ENCODE measurements at places on chromosomes 3 and 15.

- DNase-seq: no peak
Observed at GRCh38 chr15:70212963-70213315, 115.2 kb upstream of the TLE3 start.

GRCh38 chr3:16132190-16132589 is 42.3 kb upstream of the GALNT15 start:
- DNase-seq: no peak

DNA sequence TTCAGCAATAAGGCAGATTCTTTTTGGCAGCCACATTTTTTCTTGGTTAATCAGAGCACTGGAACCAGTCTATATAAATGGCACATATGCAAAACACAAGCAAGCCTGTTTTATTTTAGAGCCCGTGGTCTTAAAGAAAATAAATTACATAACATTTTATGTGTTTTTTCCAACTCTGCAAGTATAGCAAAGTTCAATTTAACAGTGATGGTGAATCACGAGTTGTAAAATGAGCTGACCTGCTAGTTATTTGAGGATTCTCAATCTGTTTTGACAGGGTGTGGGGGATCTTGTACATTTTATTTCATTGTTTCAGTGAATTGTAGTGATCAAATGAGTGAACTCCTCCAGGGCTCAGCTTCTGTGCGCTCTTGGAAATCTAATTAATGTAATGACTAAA is 2.7 kb downstream of the ARHGEF26 start:
- DNase-seq: no peak

GRCh38 chr3:106425026-106425425 is 556.2 kb upstream of the CBLB start:
- no peak for DNase-seq

DNA sequence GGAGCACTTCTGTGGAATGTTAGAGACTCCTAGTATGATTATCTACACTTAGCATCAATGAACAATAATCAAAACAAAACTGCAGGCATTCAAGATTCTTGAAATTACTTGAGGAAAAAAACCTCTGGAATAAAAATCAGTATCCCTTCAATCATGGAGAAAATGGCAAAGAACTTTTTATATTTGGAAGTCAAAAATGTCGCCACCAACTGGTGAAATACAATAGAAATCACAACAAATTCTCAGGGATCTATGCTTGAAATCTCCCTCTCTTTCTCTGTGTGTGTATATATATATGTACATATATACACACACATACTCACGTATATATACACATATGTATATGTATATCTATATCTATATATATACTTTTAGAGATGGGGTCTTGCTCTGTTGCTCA is 378.9 kb upstream of the ALCAM start:
- no peak for DNase-seq

DNA sequence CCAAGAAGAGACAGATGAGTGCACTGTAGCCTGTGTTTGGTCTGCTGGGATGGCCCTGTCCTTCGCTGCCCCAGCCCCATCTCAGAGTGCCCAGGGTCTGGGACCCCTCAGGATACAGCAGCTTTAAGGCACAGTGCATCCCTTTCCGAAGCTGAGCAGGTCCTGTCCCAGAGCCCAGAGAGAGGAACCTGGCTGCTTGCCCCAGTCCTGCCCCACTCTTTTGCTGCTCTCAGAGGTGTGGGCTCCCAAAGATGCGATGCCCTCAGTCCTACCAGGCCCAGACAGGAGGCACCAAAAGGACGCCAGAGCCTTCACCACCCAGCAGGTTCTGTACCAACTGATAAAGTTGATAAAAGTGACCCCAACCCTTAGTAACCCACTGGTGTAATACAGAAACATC is 8.2 kb downstream of the PLCD1 start:
- DNase-seq: no peak

DNA sequence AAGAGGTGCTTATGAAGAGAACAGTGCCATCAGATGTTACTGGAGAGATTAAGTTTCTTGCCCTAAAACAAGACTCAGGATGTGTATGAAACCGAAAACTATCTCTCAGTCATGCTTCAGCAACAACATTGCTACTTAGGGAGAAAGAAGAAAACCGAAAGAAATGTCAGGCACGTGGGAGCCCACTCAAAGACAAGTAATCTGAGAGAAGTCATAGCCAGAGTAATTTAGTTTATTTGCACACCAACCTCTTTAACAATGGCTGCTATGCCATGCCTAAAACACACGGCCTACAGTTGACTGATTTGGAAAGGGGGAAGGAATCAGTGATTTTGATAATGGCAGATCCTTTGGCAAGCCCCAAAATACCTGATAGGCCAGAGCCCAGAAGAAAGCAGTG is 162.9 kb downstream of the TIGIT start:
- DNase-seq: no peak

- peak; percentile 13 for DNase-seq
Observed at GRCh38 chr3:114538211-114538610, 244.4 kb downstream of the TIGIT start.

DNA sequence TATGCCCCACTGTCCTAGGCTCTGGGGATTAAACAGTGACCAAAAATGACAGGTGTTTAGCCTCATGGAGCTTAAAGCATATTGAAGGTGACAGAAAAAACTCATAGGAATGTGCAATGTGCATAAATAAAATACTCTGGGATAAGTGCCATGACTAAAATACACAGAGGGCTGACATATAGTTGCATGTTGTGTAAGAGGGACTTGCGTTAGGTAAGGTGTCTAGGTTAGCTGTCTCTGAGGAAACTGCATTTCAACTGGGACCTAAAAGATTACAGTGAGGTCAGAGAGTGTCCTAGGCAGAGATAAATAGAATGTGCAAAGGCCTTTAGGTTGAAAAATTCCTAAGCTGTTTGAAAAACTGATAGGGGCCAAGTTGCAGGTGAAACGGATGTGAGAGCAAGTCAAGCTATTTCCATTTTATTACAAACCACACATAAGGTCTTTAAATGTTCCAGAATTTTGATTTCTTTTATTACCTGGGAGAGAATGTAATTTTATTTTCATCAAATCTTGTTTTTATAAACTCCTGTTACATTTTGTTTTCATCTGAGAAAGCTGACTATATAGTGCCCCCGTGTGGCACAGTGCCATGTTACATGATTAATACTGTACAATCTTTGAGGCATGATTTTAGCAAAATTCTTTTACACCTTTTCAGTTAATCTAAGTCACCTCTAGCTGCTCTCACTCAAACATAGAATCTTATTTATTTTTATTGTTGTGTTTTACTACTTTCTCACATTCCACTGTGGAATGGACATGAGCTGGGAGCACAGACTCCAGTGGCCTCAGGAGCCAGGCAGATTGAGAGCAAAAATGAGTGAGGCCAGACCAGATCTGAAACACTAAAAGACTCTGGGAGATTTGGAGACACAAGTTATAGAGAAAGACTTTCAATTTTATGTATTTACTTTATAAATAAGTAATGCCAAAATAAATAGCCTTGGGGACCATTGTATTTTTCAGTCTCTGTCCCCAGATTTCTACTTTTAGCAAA is 259.6 kb upstream of the ZNF717 start:
- peak; percentile 17 for DNase-seq

DNA sequence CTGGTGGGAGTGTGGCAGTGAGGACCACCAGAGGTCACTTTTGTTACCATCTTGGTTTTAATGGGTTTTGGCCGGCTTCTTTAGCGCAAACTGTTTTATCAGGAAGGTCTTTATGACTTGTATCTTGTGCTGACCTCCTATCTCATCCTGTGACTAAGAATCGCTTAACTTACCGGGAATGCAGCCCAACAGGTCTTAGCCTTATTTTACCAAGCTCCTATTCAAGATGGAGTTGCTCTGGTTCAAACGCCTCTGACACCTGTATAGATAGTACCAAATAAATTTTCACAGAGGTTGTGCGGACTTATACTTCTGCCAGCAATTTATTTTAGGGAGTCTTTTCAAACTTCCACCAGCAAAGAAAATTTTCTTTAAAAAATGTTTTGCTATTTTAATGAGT is 13.6 kb upstream of the SLCO3A1 start:
- DNase-seq: no peak

- no peak for DNase-seq
Observed at GRCh38 chr15:90883526-90883975, 753 bp upstream of the FES start.

GRCh38 chr15:44535523-44536301 is 1.2 kb upstream of the EIF3J start:
- no peak for DNase-seq

DNA sequence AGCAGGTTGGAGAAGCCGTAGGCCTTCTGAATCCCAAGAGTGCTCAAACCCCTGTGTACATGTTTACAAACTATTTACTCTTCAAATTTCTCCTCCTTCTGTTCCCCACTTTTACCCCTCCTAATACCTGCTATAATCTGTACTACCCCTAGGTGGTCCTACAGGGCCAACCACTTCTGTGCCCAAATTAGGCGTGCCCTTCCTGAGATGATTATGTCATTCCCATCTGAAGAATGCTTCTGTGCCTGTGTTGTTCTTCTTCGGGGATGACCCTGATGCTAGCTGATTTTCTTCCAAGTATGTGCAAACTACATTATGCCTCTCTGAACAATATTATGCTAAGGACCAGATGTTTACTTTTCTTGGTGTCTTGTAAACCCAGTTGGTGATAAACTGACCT is 20.5 kb downstream of the RBP2 start:
- no peak for DNase-seq

- no peak for DNase-seq
Observed at GRCh38 chr15:97528238-97528637, 432.3 kb upstream of the ARRDC4 start.

GRCh38 chr3:105422645-105423044 is 55.9 kb downstream of the ALCAM start:
- no peak for DNase-seq

- DNase-seq: no peak
Observed at GRCh38 chr15:73374604-73375003, 5.8 kb upstream of the HCN4 start.

DNA sequence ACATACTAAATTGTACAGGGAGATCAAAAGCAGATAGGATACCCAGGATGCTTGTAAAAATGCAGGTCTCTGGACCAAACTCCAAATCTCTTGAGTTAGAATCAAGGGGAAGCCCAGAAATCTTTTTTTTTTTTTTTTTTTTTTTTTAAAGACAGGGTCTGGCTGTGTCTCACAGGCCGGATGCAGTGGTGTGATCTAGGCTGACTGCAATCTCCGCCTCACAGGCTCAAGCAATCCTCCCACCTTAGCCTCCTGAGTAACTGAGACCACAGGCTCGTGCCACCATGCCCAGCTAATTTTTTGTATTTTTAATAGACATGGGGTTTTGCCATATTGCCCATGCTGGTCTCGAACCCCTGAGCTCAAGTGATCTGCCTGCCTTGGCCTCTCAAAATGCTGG is 373.5 kb downstream of the SHQ1 start:
- DNase-seq: no peak

DNA sequence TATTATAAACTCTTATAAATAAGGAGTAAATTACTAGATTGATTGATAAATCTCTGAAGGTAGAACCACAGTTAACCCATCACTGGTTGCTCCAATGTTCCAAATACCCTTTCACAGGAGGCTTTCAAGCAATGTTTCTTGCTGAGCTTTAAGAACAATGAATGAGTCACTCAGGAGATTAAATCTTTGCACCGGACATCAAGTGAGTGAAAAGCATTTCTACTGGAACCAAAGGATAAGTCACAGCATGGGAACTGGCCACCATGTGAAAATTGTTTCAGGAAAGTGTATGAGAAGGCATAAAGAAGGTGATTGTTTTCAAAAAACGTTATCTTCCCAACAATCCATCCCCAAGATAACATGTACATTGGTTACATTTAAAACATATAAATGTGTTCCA is 90.6 kb downstream of the CNTN3 start:
- DNase-seq: no peak

GRCh38 chr15:78003539-78004008 is 73.9 kb downstream of the TBC1D2B start:
- DNase-seq: no peak

GRCh38 chr15:45635763-45636292 is 999 bp downstream of the SQOR start:
- peak; percentile 45 for DNase-seq

DNA sequence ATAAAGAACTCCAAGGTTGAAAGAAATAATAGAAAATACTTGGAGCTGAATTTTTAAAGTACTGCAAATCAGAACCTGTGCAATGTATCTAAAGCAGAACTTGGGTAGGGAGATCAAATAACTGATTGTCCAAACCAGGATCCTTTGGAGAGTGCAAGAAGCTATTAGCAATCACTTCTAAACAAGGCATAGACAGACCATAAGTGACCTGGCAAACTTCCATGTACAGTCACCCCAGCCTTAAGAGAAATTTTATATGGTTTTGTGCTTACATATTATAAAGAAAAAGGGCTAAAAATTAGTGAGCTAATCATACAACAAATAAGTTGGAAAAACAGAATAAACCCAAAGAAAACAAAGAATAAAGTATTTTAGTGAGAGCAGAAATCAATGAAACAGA is 35.2 kb downstream of the ETV5 start:
- DNase-seq: no peak

GRCh38 chr15:26260517-26261133 is 397.5 kb upstream of the ATP10A start:
- peak; percentile 39 for DNase-seq

DNA sequence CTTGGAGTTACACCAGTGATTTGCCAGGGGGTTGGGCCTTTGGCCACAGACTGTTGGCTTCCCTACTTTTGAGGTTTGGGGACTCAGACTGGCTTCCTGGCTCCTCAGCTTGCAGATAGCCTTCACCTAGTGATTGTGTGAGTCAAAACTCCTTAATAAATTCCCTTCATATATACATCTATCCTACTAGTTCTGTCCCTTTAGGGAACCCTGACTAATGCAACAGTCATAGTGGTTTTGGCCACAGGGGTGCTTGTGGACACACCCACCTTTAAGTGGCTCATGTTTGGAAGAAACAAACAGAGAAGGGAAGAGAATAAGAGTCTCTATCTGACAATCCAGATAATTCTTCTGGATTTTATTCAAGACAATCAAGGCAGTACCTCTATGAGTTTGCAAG is 457.7 kb downstream of the EPHA3 start:
- no peak for DNase-seq

DNA sequence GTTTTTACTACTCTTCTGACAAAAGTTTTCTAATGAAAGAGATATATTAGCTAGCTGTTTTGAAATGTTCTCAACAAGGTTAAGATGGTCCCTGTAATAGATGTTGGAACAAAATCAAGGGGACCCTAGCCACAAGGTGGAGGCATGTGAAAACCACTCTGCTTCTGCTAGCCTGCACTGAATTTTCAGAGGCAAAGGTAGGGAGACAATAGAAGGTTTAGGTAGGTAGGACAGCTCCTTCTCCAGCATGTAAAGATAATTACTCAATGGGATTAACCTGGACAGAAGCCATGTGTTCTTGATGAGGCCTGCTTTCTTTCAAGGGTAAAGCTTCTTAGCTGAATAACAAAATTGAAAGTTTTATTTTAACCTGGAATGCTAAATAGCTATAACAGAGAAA is 333.5 kb downstream of the LSAMP start:
- no peak for DNase-seq

GRCh38 chr3:13569641-13570390 is 20.9 kb downstream of the FBLN2 start:
- no peak for DNase-seq

- peak; percentile 41 for DNase-seq
Observed at GRCh38 chr3:87856126-87856525, 202.7 kb downstream of the CGGBP1 start.

All from suppressor macrophage treated with lipopolysaccharide for 1 hour (primary cell).